GM10248 (cell line): ENCODE measurements at places on chromosomes 3 and 15.

- no peak for DNase-seq
Measured at GRCh38 chr3:119352863-119353527, 58.8 kb downstream of the ARHGAP31 start.

DNA sequence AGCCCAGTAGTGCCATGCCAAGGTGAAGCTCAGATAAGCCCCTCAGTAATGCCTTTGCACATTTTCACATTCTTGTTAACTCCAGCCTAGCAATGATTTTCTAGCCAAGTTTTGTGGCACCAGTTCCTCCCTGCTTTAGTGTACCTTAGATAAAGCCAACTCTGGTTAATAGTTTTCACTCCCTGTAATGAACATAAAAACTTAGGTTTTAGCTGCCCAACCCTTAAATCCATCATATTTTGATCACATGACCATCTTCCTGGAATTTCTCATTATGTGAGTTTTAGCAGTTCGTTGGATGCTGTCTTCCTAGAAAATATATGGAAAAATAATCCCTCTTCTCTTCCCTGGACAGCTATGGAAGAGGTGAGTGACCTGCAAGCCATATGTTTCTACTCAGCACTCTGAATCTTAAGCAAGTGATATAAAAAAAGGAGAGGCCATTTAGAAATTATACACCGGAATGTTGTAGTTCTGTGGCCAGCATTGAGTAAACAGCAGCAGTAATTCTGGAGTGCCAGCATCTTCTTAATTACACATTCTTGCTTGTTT, 62.2 kb upstream of the P2RY1 start:
- no peak for DNase-seq

DNA sequence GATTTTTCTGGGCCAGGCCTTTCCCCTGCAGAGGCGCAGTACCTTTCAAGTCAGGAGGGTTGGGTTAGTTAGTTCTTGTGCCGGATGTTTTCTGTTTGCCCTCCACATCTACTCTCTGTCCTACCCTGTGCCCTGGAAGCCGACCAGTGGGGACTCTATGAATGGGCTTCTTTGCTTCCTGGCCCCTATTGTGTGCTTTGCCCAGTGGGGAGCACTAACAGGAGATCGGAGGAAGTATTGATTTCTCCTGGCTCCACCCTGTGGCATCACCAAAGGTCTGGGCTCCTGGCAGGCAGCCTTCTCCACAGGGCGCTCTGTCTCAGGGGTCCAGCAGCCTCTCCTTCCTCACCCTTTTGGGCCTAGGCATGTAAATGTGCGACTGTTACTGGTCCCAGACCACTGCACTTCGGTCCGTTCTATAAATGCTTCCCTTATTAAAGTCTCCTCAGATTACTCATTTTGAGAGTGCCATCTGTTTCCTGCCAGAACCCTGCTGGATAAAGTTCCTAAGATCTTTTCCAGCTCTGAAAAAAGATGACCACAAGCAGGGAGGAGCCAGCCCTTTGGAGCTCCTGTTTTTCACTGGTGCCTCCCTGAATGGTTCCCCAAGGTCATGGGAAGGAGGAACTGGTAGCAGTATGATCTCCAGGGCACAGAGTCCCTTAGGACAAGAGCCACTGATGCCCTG, 44.5 kb downstream of the CTDSPL start:
- DNase-seq, result no peak

DNA sequence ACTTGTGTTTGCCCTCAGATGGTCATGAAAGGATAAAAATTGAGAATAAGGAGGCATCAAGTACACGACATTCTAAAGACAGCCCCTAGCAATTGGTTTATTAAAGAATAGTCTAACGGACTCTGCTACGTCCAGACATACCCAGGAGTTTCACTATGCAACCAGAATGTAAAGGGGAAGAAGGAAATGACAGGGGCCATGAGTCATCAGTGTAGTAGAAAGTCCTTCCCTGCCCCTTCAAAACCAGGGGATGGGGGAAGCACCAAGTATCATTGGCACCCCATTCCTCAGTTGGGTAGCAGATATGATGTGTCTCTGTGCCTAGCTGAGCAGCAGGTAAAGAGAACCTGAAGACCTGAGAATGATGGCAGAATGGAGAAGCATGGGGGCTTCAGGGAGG, 367.4 kb downstream of the IL20RB start:
- DNase-seq, result no peak

DNA sequence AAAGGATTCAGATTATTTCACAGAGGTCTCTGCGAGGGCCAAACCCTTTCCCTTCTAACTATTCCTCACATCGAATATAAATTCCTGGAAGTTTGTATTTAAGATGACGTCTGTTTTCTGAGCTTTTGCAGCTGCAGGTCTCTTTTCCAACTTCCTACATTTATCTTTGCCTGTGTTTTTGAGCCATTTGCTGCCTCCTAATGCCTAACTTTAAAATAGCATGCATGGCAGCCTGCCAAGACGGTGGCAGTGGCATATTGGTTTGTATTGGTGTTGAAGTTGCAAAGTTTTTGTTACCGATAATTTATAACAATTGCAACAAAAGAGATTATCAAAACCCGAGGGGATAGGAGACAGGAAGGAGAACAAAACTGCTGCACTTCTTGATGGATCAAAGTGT, 187.1 kb upstream of the DNAJC19 start:
- DNase-seq, result no peak

DNA sequence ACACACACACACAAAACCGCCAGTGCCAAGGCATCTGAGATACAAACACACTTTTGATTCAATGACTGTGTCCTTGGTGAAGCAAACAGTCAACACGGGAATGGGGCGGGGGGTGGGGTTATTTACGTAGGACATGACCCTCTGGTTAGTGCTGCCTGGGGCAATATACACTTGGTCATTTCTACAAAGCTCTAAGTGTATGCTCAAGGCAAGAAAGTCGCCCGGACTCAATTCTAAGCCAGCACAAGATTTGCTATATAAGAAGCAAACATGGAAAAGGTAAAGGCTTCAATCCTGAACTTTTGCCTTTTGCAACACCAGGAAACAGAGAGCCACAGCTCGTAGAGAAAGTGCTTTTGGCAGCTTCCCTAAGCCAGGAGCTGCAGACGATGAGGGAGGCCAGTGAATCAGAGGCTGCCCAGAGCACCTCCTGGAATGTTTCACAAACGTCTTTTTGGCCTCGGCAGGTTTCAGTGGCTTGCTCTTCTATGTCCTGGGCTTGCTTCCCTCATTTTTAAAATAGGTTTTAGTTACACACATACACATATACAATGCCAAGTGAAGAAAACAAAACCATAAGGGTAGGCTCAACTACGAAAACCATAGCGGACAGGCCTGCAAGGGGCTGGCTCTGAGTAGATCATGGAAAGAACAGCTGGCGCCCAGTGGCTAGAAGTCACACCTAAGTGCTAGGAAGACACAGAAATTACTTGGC, 73.6 kb downstream of the TM4SF4 start:
- no peak for DNase-seq

DNA sequence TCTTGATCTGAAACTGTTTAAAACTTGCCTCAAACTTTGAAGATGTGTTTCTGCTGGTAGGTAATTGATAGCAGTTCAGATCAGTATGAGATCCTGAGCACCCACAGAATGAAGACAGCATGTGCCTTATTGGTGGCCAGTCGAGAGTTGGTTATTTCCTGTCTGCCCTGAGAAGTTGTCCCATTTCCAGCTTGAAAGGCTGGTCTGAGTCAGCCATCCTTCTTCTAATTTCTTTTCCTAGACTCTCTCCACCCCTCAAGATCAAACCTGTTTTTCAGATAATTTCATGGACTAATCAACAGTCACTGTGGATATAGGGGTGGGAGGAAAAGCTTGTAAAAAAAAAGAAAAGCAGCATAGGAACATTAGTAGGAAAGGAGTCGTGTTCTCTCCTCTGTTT, 464.4 kb downstream of the FOXP1 start:
- DNase-seq, result no peak

- DNase-seq, result no peak
Measured at GRCh38 chr15:63079947-63080626, 37.5 kb downstream of the TPM1 start.

- peak; percentile 50 for DNase-seq
Measured at GRCh38 chr3:112327371-112327951, 5.5 kb upstream of the CD200 start.

DNA sequence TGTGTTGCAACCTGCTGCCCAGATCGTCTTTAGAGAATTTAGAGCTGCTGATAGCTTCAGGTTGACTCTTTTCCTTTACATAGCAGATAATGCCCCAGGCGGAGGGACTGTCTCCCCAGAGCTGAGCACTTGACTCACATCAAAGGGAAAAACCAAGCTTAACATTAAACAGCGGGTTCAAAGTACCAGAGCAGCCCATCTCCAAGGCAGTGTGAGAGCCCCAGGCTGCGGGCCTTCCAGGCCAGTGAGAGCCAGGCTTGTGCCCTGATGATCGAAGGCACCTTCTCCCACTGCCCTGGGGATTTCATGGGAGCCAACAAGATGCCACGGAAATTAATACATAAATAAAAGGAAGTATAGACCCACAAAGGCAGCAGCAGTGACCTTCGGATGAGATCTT, 275.6 kb downstream of the XXYLT1 start:
- DNase-seq, result no peak

DNA sequence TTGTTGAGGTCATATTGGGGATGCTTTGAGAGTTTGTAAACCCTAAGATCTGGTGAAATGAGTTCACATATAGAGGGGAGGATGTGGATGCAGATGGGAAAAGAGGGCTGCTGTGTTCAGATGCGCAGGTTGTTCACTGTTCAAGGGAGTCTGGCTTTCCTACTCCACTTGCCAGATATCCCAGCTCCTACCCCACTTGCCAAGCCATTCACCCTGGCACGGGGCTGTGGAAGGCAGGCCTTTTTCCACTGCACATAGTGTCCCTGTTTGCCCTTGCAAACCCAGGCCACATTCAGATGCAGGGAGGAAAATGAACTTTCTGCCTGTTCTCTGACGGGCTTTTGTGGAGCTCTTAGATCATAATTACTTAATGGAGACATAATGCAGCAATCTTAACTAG, 29.0 kb downstream of the CRABP1 start:
- DNase-seq, result no peak

- no peak for DNase-seq
Measured at GRCh38 chr15:69908590-69909420, 188.9 kb downstream of the TLE3 start.

DNA sequence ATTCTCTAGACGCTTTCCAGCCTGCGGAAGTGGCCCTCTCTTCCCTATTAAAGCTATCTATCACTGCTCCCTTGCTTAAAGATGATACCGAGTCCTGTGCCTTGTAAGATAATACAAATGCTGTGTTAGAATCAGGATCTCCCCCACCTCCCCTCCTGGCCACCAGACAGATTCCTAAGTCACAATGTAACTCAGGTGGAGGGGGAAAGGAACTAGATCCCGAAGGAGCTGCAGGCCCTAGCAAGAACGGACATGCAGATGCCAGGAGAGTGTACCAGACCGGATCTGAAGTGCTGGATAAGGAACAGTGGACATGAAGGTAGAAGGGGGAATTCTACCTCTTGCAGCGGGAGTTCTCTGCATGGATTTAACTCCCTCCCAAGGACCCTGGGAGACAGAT, 230.7 kb upstream of the LYSMD4 start:
- no peak for DNase-seq

DNA sequence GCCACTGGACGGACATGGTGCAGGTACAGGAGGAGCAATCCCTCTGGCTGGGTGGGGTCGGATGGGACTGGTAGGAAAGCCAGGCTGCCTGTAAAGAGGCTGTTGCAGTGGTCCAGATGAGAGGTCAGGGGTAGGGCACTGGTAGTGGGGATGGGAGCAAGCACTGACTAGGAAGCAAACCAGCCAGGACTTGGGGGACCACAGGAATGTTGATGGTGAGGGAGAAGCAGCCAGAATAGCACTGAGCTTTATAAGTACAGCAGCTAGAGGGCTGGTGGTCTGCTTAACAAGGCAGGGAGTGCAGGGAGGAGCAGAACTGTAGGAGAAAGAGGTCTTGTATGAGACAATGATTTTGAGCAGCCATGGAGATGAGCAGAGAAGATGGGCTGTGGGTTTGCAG, 38.7 kb upstream of the PTPN23 start:
- no peak for DNase-seq

- no peak for DNase-seq
Measured at GRCh38 chr3:69290006-69290405, 95.9 kb downstream of the FRMD4B start.

DNA sequence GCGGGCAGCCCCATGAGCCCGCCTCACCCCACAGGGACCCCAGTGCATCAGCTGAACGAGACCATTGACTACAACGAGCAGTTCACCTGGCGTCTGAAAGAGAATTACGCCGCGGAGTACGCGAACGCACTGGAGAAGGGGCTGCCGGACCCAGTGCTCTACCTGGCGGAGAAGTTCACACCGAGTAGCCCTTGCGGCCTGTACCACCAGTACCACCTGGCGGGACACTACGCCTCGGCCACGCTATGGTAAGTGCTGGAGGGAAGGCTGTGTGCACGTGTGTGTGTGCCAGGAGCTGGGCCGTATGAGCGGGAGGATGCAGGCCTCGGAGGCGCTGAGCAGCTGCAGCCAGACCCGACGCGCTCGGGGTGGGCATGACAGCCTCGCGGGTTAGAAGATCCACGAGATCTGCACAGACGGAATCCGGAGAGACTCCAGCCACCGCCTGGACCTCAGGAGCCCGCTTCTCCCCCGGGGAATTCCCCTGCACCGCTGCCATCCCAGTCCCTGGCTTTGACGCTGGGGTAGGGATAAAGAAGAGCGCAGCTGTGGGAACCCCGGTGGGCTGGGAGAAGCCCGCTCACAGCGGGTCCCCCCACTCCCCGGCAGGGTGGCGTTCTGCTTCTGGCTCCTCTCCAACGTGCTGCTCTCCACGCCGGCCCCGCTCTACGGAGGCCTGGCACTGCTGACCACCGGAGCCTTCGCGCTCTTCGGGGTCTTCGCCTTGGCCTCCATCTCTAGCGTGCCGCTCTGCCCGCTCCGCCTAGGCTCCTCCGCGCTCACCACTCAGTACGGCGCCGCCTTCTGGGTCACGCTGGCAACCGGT, 2.6 kb downstream of the DUOXA2 start:
- DNase-seq, result no peak

DNA sequence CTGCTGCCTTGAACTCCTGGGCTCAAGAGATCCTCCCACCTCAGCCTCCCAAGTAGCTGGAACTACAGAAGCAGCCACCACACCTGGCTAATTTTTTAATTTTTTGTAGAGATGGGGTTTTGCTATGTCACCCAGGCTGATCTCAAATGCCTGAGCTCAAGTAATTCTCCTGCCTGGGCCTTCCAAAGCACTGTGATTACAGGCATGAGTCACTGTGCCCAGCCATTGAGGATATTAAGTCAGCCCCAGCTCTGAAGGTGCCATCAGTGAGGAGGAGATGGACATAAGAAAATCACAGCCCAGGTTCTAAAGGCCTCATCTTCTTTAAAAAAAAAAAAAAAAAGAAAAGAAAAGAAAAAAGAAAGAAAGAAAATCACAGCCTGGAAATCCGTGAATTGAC, 26.6 kb upstream of the PSTPIP1 start:
- no peak for DNase-seq
